Left lung (tissue), 14 donors: ENCODE measurements at places on chromosomes 12 and 14. TPM values are rescaled to one million over a fixed set of nuclear protein-coding genes. Genes with fewer than 3 reads are reported as not detected.

DNA sequence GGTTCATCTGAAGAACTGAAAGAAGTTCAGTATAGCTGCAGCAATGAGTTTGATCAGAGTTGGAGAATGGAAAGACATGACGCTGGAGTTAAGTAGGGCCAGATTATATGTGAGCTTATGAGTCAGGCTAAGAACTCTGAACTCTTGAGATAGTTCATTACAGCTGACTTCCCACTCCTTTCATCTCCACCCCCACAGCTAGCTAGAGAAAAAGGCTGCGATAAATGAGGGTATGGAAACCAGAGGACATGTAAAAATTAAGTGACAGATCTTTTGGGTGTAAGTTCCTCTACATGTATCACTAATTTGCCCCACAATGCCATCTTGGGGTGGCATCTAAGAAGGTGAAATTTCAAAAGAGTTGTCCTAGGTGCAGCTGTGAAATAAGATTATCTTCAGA, 28.6 kb downstream of the PYM1 start:
- no peak overlapping the region for H3K27ac ChIP-seq
- no peaks in the 10 kb centered on the region for H3K27me3 ChIP-seq
- H3K36me3 ChIP-seq: peaks cover 39% of the 10 kb centered on the region
- no peak overlapping the region for H3K4me3 ChIP-seq
- H3K4me1 ChIP-seq: no peaks in the 10 kb centered on the region
- DNase-seq: no peak

- H3K27ac ChIP-seq: no peak overlapping the region
- DNase-seq: no peak
- no peaks in the 10 kb centered on the region for H3K4me1 ChIP-seq
- no peaks in the 10 kb centered on the region for H3K27me3 ChIP-seq
These were observed 35.4 kb upstream of the GUCY2C start for GRCh38 chr12:14731821-14732220.

DNA sequence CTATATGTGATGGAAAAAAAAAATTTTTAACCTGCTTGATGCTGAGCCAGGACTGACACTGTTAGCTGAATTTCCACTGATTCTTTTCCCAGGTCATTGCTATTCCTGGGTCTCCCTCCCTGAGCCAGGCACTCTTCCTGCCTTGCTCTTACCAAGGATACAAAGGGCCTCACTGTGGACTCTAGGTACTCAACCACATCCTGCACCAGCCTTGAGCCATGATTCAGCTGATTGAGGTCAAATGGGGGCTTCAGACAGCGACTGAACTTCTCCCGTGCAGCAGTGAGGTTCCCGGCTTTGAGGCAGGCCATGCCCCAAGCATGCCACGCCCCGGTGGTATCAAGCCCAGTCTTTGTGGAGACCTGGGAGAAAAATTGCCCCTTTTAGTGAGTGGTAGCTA, 54.3 kb downstream of the ZFYVE26 start:
- no peak overlapping the region for H3K27ac ChIP-seq
- H3K36me3 ChIP-seq: no peaks in the 10 kb centered on the region
- H3K27me3 ChIP-seq: no peaks in the 10 kb centered on the region
- no peak overlapping the region for H3K4me3 ChIP-seq

DNA sequence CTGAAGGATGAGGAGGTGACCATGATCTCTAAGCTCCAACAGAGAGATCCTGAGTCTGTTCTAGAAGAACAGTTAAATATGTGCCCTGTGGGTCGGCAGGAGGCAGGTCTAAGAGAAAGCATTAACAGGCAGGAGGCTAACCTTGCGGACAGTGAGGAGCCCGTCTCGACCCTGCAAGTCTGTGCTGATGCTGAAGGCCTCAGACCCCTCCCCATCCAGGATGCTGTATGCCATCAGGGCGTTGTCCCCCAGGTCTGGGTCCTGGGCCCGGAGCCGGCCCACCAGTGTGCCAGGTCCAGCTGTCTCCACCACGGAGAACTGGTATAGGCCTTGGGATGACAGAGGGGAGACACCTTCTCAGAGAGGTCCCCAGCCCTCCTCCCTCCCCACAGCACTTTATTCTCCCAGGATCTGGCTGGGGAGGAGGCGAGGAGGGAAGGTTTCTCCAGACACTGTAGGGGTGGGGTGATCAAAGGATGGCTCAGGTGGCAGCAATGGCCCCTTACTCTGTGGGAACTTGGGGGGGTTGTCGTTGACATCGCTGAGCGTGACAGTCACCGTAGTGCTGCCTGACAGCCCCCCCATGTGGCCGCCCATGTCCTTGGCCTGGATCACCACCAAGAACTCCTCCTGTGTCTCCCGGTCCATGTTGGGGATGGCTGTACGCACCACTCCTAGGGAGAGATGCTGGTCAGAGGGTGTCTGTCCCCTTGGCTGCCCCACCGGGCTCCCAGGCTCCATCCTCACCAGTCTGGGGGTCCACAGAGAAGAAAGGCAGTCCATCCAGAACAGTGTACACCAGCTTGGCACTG, 3.1 kb downstream of the CDH24 start:
- no peak overlapping the region for H3K27ac ChIP-seq
- DNase-seq: no peak
- peaks cover 9% of the 10 kb centered on the region for H3K36me3 ChIP-seq
- H3K4me1 ChIP-seq: peaks cover 29% of the 10 kb centered on the region
- H3K27me3 ChIP-seq: no peaks in the 10 kb centered on the region
- H3K4me3 ChIP-seq: no peak overlapping the region

DNA sequence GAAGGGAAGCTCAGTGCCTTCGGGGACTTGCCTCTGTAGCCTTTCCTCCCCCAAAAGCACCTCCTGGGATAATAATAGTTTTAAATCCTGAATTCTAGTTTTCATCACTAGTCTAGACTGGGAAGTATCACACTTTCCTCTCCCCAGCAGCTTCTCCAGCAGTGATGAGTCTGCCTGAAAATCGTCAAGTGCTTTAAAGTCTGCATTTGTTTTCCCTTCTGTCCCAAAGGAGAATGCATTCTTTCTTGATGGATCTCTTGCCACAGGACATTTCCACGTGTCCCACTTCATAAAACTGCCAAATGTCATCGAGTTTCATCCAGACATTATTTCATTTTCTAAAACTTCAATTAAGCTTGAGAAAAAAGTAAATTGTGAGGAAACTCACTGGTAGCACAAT, 15.0 kb downstream of the CSRP2 start:
- H3K4me1 ChIP-seq: no peaks in the 10 kb centered on the region
- no peak overlapping the region for H3K27ac ChIP-seq
- H3K27me3 ChIP-seq: no peaks in the 10 kb centered on the region
- H3K4me3 ChIP-seq: no peak overlapping the region

- no peak for DNase-seq
- no peak overlapping the region for H3K4me3 ChIP-seq
- no peaks in the 10 kb centered on the region for H3K27me3 ChIP-seq
- H3K27ac ChIP-seq: no peak overlapping the region
- no peaks in the 10 kb centered on the region for H3K4me1 ChIP-seq
These were observed 435.7 kb upstream of the DCN start for GRCh38 chr12:91618281-91618680.

GRCh38 chr12:1611803-1612572, 17.0 kb upstream of the WNT5B start:
- H3K27ac ChIP-seq: no peak overlapping the region
- no peaks in the 10 kb centered on the region for H3K36me3 ChIP-seq
- no peaks in the 10 kb centered on the region for H3K27me3 ChIP-seq
- H3K4me3 ChIP-seq: no peak overlapping the region
- no peak for DNase-seq

GRCh38 chr12:97805146-97805545, 342.5 kb downstream of the RMST start:
- no peaks in the 10 kb centered on the region for H3K36me3 ChIP-seq
- no peaks in the 10 kb centered on the region for H3K4me1 ChIP-seq
- no peak overlapping the region for H3K4me3 ChIP-seq
- no peak for DNase-seq
- no peak overlapping the region for H3K27ac ChIP-seq
- no peaks in the 10 kb centered on the region for H3K27me3 ChIP-seq

DNA sequence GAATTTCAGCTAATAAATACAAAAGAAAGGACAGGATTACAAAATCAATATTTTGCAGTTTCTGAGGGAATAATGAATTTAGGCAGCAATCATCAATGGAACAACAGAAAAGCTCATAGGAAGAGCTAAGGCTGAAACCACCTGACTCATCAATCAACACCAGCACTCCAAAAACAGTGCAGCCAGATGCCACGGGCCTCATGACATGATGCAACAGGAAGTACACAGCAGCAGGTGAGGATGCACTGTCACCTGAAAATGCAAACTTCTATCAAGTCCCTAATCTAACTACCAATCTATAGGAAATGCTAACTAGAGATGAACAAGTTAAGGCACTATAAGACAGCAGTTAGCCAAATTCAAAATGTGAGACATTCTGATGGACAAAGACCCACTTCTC, 21.7 kb downstream of the GNS start:
- no peaks in the 10 kb centered on the region for H3K4me1 ChIP-seq
- no peaks in the 10 kb centered on the region for H3K36me3 ChIP-seq
- H3K27me3 ChIP-seq: no peaks in the 10 kb centered on the region
- DNase-seq: no peak
- H3K27ac ChIP-seq: no peak overlapping the region

DNA sequence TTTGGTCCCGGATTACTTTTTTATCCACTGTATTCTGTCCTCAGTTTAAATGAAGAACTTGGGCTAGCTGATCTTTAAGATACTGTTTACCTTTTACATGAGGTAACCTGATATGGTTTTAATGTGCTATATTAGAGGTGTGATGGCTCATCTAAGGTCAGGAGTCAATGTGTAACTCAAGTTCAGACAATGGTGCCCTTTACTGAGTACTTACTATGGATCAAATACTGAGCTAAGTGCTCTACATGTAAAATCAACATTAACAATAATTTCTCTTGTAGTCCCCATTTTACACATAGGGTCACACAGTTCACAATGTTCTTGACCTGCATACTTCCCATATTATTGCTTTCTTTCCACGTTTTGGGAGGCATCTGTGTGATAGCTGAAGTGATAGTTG, 79.2 kb downstream of the CEP83 start:
- no peak overlapping the region for H3K27ac ChIP-seq
- no peak overlapping the region for H3K4me3 ChIP-seq
- DNase-seq: no peak
- peaks cover 23% of the 10 kb centered on the region for H3K36me3 ChIP-seq

DNA sequence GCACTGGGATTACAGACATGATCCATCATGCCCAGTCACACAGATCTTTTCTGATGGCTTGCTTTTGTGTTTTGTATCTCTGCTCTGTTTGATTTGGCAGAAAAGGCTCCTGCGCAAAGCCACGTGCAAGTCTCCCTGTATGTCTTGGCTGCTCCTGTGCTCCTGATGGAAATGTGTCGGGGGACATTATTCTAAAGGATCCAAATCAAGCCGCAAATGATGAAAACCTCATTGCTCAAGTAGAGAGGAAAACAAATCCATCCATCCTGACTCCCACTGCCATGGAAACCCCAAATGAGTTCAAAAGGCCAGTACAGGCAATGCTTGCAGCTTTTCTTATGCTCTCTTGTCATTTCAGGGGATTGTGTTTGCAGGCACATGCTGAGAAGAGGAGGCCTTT, 93.8 kb downstream of the NDUFA12 start:
- DNase-seq: no peak
- H3K27ac ChIP-seq: no peak overlapping the region
- H3K4me1 ChIP-seq: no peaks in the 10 kb centered on the region
- no peaks in the 10 kb centered on the region for H3K36me3 ChIP-seq

The BCL7A gene
- 11.1 TPM for total RNA-seq

The CFAP73 gene
- total RNA-seq: 4.3 TPM

The SLC6A12 gene
- total RNA-seq: 3.4 TPM

The RAB15 gene
- 21.8 TPM for total RNA-seq

The AKAP6 gene
- 6.9 TPM for total RNA-seq

The MYO1H gene
- total RNA-seq: 0.31 TPM
